ENCODE measurements at places on chromosomes 7 and 10.
A peak's percentile ranks its signal among the peaks of the same experiment; 100 is the strongest.

DNA sequence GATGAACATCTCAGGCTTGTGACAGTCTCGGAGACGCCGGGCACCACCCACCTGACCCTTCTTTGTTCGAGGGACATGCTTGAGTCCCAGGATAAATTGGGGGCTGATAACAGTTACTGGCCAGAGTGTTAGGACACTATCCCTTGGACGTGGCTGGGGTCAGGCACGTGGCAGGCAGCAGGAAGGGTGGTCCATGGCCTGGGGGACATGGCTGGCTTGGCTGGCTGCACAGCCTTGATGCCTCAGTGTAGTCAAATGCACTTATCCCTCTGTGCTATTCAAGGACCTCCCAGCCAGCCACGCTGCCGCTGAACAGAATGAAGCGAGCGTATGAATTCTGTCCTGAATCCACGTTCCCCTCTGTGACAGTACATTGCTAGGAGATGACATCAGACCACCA is 662.0 kb upstream of the FOXK1 start:
- DNase-seq = no peak

- DNase-seq = no peak
Measured at GRCh38 chr7:27179503-27180430, 5.3 kb downstream of the HOXA11 start.

DNA sequence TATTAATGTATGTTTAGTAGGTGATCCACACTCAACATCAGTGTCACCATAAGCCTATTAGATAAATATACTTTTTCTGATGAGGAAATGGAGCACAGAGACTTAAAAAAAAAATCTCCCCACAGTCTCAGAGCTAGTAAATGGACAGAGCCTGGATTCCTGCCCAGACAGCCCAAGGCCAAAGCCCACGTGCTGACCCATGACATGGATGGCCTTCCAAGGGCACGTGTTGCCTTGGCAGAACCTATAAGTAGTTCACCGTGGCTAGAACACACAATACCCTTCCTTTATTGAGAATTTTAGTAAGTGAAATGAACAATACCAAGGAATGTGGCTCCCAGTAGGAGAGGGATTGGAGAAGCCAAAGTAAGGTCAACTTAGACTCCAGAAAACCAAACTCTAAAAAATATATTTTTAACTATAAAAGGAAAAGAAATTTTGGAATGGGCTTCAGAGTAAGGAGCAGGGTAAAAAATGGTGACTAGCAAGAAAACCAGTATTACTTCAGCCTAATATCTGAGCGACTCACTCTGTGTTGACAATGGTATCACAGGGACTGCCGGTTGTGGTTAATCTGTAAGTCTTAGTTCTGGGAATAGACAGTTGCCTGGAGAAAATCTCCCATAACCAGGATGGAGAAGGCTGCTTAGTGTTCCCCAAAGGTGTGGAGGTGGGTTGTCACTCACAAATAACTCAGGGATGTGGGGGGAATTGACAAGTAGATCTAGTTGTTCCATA is 223.0 kb downstream of the SORCS1 start:
- no peak for DNase-seq

- DNase-seq = no peak
Measured at GRCh38 chr7:127754457-127754856, 102.5 kb downstream of the SND1 start.

- peak; percentile 79 for DNase-seq
Measured at GRCh38 chr7:30914596-30914995, 2.9 kb downstream of the AQP1 start.

- DNase-seq = no peak
Measured at GRCh38 chr10:42734536-42734935, 48.1 kb upstream of the BMS1 start.

DNA sequence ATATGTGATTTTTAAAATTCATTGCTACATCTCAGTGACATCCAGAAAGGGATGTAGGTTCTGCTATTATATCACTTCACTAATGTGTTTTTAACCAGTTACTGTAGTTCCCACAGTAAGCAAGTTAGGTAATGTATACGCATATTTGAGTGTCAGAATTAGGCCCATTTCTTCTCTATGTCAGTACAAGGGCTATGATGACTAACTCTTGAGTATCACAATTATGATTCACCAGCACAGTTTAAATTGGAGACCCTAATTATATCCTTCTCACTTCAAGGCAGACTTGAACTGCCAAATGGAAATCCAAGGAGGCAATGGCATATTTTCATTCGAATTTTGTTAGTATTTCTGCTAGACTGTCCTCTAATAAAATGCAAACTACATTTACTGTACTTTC is 23.6 kb downstream of the BZW2 start:
- DNase-seq = no peak

- no peak for DNase-seq
Measured at GRCh38 chr10:119320981-119321380, 113.6 kb downstream of the GRK5 start.

GRCh38 chr10:70222340-70222794 is 10.9 kb downstream of the PPA1 start:
- DNase-seq = no peak

DNA sequence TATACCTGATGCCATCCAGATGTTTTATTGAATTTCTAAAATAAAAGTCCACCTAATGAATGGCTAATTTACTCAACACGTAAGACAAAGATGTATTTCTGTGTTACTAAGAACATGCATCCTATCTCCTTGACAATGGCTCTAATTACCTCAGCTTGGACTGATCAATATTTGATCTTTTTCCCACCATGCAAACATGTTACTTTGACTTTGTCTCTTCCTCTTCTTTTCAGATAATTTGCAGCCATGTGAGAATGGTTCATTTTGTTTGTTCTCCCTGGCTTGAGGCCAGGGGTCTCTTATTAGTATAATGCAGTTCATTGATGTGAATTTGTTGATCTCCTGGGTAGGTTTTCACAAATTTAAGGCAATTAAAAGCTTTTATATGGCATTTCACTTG is 302.1 kb downstream of the ADK start:
- DNase-seq = no peak

- no peak for DNase-seq
Measured at GRCh38 chr10:127612-128432, 7.4 kb upstream of the ZMYND11 start.

DNA sequence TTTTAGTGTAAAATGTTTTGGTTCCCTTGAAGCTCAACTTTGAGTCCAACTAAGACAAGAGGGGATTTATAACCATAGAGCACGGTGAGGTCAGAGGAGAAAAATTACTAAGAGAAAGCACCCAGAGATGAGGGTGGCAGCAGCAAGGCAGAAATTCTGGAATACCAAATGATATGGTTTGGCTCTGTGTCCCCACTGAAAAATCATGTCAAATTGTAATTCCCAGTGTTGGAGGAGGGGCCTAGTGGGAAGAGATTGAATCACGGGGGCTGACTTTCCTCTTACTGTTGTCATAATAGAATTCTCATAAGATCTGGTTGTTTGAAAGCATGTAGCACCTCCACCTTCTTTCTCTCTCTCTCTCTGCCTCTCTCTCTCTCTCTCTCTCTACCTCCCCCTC is 19.4 kb upstream of the AKR1C1 start:
- no peak for DNase-seq

- DNase-seq = no peak
Measured at GRCh38 chr7:99437946-99438572, 539 bp downstream of the PTCD1 start.

DNA sequence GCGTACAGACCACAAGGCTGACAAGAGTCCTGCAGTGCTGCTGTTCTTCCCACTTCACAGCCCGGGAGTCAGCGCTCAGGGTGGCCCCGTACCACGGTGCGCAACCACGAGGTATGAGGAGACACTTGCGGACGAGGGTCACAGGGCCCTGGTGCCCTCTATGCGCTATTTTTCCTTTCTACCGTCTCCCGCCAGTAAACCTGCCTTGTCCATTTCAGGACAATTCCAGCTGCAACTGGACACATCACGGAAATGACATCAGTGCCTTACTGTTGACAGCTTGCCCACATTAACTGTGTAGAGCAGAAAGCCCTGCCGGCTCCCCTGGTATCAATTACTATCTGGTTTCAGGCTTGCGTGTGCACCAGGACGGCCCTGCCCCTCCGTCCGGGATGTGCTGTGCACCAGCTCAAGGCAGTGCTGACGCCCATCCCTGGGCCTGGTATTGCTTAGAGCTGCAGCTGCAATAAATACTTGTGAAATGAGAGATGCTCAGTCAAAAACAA is 65.1 kb downstream of the ZRANB1 start:
- DNase-seq = no peak

- DNase-seq = no peak
Measured at GRCh38 chr10:100480002-100480401, 17.2 kb downstream of the WNT8B start.

DNA sequence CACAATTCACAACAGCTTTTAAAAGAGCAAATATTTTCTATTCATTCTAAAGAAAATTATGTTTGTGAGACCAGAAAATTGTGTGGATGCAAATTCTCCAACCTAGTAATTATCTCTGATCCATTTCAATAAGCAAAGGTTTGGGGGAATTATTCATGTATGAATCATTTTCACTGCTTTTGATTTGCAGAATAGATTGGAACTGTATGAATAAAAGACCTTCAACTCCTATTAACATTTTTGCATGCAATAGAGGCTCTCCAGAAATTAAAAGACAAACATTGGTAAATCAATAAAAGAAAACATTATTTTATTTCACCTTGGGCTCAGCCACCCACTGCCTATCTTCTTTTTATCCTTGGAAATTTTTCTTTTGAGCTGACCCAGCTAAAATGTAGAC is 43.5 kb downstream of the FEZF1 start:
- no peak for DNase-seq

- no peak for DNase-seq
Measured at GRCh38 chr7:44434201-44434600, 56.3 kb downstream of the NUDCD3 start.

DNA sequence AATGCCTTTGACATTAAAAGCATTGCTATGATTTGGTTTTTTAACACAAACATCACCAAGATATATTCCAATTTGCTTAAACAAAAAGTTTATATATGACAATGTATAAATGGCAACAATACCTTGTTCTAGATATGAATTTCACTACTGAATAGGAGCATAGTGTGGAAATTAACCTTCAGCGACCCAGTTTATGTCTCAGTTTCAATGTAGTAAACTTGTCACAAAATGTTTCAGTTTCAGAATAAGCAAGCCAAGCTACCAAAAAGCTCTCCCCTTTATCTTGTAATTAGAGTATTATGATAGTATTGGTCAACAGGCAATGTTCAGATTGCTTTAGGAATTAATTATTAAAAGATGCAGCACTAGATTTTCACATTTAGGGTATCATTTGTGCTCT is 99.6 kb upstream of the PCDH15 start:
- DNase-seq = no peak

Measured in thoracic aorta (tissue), 2 donors.